Liver (tissue), 10 donors: ENCODE measurements at places on chromosomes 12 and 14. TPM values are rescaled to one million over a fixed set of nuclear protein-coding genes. Genes with fewer than 3 reads are reported as not detected.

POLR3B gene
- total RNA-seq, result 8.4 TPM

CD163 gene
- 153 TPM for total RNA-seq

DIO3 gene
- 9.3 TPM for total RNA-seq

SPRYD4 gene
- 3.8 TPM for total RNA-seq

KIF5A gene
- total RNA-seq, result not detected
